ENCODE measurements at places on chromosomes 2 and 18.
A peak's percentile ranks its signal among the peaks of the same experiment; 100 is the strongest.

DNA sequence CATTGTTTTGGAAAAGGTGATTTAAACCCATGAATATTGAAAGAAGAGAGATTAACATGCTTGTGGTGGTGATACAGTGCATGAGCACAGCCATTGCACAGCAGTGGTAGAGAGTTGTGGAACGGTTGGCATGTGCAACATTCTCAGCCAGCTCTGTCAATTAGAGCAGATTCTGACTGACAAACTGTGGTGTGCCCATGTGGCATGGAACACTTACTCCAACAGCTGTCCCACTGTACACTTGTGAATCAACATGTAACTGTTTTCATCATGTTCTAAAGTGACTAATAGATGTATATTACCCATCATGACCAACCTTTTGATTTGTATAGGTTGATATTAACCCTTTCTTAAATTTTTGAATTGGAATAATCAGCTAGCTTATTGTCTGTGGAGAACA, 55.6 kb downstream of the PKP4 start:
- DNase-seq, result no peak

- no peak for DNase-seq
Measured at GRCh38 chr2:176392249-176392648, 123.0 kb downstream of the MTX2 start.

DNA sequence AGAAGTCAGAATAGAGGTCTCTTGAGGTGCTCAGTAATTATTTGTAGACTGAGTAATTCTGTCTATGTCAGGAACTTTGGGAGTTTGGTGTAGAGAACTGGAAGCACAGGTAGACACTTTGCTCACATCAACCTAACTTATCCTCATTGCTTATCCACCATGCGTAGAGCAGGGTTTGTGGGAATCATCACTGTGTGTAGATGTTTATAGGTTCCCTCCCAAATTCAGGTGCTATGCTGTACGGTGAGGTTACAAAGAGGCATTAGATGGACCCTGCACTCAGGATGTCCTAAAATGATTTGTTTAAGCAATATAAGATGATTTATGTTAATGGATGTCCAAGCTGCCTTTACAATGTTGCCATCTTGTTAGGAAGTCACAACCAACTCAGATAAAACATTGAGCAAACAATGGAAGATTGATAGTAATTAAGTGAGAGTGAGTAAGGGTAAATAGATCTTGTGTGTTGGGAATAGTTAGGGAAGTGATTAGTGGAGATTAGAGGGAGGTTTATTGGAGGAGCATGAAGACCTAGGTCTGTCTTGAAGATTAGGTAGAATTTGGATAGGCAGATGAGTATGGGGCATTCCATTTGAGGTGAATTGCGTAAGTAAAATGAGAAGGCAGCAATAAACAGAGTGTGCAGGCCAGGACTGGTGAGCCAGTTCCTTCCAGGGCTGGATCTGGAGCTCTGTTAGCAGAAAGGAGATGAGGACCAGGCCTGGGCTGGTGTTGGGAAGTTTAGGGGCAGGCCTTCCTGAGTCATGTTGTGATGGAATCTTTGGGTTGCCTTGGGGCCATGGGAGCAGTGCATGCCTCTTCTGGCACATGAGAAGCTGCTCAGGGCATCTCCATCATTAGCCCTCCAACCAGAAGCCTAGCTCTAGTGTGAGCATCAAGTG, 12.1 kb downstream of the EPAS1 start:
- DNase-seq, result no peak

GRCh38 chr2:54419855-54420523, 36.1 kb upstream of the SPTBN1 start:
- DNase-seq, result no peak

- no peak for DNase-seq
Measured at GRCh38 chr2:111024496-111024895, 96.2 kb upstream of the BCL2L11 start.

GRCh38 chr2:226721541-226721940, 78.1 kb downstream of the IRS1 start:
- DNase-seq, result no peak

GRCh38 chr2:200624658-200625057, 38.8 kb downstream of the AOX1 start:
- DNase-seq, result no peak

GRCh38 chr2:102080451-102081242, 61.9 kb upstream of the IL1R1 start:
- no peak for DNase-seq

GRCh38 chr2:86617153-86617552, 6.5 kb downstream of the RNF103 start:
- DNase-seq, result no peak

DNA sequence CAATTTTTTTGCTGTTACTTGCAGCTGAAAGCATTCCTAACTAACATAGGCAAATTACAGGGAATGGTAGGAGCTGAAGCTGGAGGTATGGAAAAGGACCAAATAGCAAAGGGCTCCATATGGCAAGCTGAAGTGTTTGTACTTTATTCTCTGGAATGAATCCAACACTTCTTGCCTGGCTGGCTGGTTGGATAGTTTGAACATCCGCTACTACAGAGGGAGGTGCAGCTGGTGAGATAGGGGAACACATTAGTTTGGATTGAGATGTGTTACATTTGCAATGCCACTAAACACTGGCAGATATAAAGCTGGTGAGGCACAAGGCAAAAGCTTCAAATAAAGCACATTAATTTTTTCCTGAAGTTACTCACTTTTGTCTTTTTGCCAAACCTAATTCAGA, 291.5 kb downstream of the SP3 start:
- peak; percentile 29 for DNase-seq

DNA sequence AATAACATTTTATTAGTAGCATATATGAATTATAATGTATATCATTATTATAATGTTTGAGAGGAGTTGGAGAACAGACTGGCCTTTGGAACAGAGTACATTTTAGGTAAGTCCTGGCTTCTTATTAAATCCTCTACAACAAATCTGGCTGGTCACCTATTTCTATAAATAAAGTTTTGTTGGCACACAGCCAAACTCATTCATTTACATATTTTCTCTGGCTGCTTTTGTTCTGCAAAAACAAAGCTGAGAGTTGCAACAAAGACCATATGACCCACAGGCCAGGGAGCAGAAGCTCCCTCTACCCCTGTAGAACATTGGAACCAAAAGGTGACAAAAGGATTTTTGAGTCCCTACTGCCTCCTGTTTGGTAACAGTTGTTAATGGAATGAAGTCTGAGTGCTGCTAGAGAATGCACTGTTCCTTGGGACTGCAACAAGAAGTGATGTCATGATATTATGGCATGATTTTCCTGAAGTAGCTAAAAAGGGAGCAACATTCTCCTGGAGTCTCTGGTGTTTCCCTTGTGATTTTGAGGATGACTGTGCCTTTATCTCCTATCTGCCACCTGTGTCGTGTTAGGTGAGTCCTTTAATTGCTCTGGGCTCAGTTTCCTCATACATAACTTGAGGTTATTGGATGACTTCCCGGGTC, 22.0 kb upstream of the SP9 start:
- DNase-seq, result no peak

GRCh38 chr2:36322108-36322507, 33.5 kb upstream of the CRIM1 start:
- DNase-seq, result no peak

DNA sequence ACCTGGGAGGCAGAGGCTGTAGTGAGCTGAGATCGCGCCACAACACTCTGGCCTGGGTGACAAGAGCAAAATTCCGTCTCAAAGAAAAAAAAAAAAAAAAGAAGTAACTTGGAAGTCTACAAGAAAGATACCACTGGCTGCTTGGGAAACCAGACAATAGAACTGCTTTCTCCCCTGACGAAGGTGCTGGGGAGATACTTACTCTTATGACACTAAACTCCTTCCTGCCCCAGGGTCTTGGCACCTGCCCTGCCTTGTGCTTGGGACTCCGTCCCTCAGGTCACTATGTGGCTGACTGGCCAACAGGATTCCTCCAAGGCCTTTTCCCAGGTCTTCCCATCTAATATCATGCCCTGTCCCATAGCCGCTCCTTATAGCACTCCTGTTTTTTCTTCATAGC, 30.7 kb downstream of the INPP5D start:
- no peak for DNase-seq

GRCh38 chr2:138942466-138942865, 162.3 kb upstream of the NXPH2 start:
- no peak for DNase-seq

- DNase-seq, result peak; percentile 51
Measured at GRCh38 chr2:3044587-3045317, 332.9 kb downstream of the EIPR1 start.

GRCh38 chr2:195592105-195592504, 64.9 kb upstream of the SLC39A10 start:
- no peak for DNase-seq

- DNase-seq, result no peak
Measured at GRCh38 chr2:104867813-104868504, 14.0 kb downstream of the POU3F3 start.

DNA sequence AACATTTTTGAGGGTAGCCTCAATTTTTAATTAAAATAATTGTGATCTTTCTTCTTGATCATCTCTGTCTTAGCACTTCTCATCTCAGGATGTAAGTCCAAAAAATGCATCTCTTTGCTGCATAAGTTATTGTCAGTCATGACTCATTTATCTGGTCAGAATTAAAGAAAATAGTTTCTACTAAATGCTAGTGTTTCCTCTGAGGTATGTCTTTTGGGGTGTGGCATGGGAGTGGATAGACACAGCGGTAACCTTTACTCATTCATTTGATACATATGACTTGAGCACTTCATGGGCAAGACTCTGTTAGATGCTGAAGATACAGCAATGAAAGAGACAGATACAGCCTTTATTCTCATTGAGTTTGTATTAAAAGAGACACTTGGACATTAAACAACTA, 284.7 kb downstream of the IRS1 start:
- no peak for DNase-seq

DNA sequence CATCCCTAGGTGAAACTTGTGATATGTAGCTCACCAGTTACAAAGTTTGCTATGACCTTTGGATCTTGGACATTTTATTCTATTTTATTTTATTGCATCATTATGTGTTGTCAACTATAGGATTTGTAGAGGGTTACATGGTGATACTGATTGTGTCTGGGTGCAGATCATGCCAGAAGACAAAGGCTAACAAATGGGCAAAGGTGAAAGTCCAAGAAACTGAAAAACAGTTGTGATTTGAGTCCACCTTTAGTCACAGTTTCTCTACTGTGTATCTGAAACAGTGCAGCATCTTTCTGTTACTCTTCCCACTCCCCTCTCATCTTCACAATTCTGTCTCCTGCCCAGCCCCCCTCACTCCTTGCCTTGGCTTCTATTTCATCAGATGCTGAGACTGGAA, 111.9 kb upstream of the LYPD6 start:
- DNase-seq, result no peak

- DNase-seq, result peak; percentile 32
Measured at GRCh38 chr2:132670496-132671150, 618 bp upstream of the LYPD1 start.

DNA sequence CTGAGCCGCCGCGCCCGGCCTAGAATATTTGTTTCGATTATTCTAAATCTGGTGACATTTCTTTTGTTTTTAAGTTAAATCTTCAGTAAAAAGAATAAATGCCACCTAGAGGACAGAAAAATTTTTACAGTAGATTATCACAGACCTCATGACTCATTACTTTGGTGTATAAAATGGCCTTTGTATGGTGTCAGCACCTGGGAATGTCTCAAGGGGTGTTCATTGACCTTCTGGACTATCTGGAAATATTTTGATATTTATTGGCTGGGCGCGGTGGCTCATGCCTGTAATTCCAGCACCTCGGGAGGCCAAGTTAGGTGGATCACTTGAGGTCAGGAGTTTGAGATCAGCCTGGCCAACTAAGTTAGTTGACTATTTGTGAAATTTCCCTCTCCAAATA, 30.3 kb upstream of the SLC30A6 start:
- DNase-seq, result no peak

DNA sequence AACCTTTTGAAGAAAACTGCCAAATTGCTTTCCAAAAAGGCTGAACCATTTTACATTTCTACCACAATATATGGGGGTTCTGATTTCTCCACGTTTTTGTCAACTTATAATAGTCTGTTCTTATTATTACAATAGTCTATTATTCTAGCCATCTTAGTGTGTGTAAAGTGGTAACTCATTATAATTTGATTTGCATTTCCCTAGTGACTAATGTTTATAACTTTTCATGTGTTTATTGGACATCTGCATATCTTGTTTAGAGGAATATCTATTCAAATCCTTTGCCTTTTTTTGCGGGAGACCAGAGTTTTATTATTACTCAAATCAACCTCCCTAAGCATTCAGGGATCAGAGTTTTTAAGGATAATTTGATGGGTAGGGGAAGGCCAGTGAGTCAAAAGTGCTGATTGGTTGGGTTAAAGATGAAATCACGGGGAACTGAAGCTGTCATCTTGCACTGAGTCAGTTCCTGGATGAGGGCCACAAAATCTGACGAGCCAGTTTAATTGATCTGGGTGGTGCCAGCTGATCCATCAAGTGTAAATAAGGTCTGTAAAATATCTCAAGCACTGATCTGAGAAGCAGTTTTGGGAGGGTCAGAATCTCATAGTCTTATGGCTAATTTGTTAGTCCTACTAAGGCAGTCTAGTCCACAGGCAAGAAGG, 303.4 kb upstream of the NCKAP5 start:
- DNase-seq, result no peak

GRCh38 chr2:149125031-149125725, 86.7 kb downstream of the LYPD6B start:
- peak; percentile 29 for DNase-seq

- DNase-seq, result no peak
Measured at GRCh38 chr2:73870084-73870483, 22.7 kb upstream of the ACTG2 start.

GRCh38 chr2:30625701-30626100, 178.7 kb downstream of the LCLAT1 start:
- DNase-seq, result no peak

DNA sequence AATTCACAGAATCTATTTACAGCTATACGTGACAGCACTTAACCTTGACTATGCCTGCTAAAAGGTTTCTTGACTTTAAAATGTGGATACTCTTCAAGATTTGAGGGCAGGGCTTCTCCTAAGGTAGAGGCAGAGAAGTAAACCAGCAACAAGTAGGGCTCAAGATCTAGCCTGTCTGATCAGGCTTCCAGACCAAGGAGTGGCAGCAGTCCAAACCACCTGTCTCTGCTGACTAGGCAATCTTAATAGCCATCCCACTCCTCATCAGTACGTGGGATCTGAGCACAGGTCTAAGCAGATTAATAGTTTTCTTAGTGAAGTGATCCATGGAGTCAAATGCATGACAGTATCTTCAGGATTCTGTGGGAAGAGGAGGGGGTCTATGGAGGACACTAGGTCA, 100.4 kb downstream of the GPD2 start:
- no peak for DNase-seq

GRCh38 chr2:241063587-241063986, 38.5 kb downstream of the MTERF4 start:
- no peak for DNase-seq

- DNase-seq, result no peak
Measured at GRCh38 chr2:134225173-134225572, 28.7 kb upstream of the MGAT5 start.

- no peak for DNase-seq
Measured at GRCh38 chr2:173806761-173807160, 158.4 kb downstream of the SP3 start.

GRCh38 chr2:174759381-174760065, 4.7 kb downstream of the CHRNA1 start:
- DNase-seq, result no peak

Measured in SHP77 (cell line).